AG08395 (cell line): ENCODE measurements at places on chromosomes 11 and 22.
A peak's percentile ranks its signal among the peaks of the same experiment; 100 is the strongest.

- peak; percentile 71 for DNase-seq
These were observed 108.0 kb upstream of the CADM1 start for GRCh38 chr11:115612046-115612730.

GRCh38 chr11:90288212-90288821 is 65.5 kb upstream of the CHORDC1 start:
- DNase-seq = no peak

DNA sequence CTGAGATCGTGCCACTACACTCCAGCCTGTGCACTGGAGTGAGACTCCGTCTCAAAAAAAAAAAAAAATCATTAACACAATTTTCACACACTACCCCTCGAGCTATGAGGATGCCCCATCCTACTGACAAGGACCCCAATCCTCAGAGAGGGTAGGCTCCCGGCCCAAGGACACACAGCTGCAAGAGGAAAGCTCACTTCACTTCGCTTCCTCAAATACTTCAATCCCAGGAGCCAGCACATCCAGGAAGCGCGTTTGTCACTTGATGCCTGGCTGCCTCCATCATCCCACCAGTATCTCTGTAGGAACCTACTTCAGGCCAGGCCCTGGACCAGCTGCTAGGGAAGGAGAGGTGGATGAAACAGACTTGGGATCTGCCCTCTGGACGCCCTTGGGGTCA is 144.0 kb downstream of the CRYBB2 start:
- no peak for DNase-seq

DNA sequence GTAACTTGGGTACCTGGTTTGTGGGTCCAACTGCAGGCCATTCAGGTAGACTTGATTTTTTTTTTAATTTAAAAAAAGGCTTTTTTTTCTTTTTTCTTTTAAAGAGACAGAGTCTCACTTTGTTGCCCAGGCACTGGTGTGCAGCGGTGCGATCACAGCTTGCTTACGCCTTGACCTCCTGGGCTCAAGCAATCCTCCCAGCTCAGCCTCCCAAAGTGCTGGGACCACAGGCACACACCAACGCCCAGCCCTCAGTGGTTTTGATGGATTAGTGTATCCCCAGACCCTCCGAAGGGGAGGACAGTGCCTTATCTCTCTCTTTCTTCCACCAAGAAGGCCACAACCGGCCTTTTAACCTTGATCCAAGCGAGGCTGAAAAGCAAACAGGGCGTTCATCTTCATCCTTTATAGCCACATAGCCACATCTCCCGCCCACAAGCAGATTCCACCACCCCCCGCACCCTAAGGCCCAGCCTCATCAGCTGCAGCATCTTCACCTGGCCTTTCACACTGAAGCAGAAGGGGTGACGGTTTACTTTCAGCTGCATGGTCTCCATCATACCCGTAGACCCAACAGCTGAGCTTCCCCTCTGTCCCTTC is 17.6 kb upstream of the COMT start:
- no peak for DNase-seq

DNA sequence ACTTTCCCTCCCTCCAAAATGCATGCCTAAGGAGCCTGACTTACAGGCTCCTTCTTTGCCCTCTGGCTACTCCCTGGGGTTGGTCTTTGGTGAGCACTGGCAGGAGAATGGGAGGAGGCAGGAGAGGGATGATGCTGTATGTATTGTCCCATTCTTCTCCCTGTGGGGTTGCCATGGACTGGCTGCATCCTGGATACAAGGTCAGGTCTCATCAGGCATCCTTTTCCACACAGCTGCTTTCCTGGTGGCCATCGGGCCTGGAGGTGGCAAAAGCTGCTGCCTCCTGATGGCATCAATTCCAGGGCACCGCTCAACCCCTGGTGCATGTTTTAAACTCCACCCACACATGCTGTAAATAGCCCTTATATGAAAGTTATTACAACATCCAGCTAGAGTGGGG is 257.2 kb downstream of the ETS1 start:
- DNase-seq = no peak

DNA sequence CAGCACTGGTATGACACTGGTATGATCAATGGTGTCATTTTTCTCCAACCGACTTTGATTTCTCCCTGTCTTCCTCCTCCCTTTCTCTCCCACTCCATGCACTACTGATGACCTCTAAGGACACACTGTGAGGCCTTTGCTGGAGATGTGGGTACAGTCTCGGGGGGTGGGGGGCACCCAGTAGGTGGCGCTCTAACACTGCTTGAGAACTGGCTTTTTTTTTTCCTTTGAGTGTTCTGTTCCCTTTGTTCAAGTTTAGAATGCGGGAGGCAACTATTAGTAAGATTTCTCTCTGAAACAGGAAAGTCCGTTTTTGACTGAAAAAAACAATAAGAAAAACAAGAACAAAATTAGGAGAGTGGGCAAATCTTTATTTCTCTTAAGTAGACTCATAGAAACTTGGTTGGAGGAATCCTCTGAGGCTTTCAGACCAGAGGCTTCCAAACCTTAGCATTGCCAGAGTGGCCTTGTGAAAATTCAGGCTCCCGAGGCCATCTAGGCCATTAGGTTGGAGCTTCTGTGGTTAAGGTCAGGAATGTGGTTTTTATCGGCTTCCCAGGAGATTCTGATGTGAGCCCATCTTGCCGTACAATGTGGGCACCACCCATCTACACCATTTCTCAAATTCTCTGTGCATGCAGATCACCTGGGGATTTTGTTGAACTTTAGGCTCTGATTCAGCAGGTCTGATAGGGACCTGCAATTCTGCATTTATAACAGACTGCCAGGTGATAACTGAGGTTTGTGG is 43.2 kb downstream of the PANX1 start:
- DNase-seq = peak; percentile 79

DNA sequence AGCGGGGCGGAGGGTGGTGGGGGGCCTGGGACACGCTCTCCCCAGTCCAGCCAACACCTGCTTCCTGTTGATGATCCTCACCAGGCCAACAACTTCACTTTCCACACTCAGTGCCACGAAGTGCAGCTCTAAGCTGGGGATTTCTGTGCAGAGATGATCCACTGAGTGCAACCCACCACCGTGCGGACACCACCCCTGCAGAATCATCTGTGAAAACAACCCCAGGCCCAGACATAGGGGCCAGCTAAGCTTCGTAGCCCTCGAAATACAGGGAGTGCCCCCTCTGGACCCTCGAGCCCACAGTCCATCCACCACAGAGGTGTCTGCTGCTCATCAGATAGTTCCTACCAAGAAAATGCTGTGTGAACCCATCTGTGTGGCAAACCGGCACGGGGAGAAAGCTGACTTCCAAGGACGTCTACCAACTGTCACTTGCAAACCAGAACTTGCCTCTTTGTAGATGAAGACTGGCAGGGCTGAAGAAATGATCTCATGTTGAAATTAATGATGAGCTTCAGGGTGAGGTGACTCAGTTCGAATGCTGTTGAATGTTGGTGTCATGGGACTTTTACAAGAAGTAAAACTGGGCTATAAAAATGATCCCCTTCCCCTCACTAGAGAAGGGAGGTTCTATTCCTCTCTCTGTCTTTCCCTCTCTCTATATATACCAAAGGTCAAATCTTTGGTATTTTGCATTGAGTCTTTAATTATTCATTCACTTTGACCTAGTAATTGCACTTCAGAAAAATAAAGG is 73.4 kb downstream of the MYEOV start:
- no peak for DNase-seq

- peak; percentile 18 for DNase-seq
These were observed 196.3 kb downstream of the BUD13 start for GRCh38 chr11:116576526-116576925.

GRCh38 chr11:126948563-126948962 is 52.0 kb downstream of the KIRREL3 start:
- DNase-seq = no peak

- no peak for DNase-seq
These were observed 561.9 kb upstream of the ANO5 start for GRCh38 chr11:21630934-21631478.

GRCh38 chr22:39490135-39490798 is 11.8 kb upstream of the MIEF1 start:
- peak; percentile 92 for DNase-seq

DNA sequence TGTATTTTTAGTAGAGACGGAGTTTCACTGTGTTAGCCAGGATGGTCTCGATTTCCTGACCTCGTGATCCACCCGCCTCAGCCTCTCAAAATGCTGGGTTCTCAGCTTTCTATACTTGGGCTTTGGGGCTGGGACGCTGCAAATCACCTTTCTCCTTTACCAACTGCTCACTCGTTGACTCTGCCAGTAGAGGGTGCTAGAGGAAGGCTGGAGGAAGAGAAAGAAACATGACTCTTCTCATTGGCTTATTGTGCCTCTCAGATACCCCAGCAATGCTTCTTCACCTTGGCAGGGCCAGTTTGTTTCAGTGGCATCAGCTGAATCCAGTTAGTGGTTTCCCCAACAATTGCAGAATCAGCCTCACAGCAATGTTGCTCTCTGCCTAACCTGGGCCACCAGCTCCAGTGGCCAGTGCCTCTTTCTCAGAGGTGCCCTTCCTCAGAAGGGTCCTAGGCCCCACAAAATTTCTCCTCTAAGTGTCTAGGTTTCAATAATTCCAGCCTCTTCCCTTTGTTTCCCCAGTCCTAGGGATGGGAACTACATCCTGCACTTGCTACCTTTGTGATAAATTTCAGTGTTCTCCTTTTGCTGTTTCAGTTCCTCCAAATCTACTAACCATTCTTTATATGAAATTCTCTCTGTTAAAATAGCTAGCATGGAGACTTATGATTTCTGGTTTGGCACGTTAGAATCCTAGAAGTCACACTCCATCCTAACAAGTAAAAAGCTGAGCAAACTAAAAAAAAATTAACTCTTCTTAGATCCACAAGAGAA is 71.5 kb upstream of the VSTM5 start:
- DNase-seq = peak; percentile 70

DNA sequence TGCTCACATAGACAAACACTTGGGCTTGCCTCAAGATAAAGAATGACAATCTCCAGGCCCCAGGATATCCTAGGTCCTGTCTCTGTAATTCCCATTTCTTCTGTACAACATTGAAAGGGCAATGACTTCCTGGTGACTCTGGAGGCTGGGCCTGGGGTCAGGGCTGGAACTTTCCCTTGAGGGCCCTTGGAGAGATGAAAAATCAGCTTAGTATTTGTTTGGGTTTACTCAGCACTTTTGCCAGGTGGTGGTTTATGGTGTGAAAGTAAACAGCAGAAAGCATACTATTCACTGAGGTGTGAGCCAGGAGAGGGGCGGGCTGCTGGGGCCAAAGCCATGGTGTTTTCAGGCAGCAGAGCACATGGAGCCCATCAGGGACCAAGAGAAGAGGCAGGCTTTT is 214.7 kb upstream of the NARS2 start:
- DNase-seq = no peak

- DNase-seq = peak; percentile 76
These were observed 3.8 kb downstream of the TIMM8B start for GRCh38 chr11:112082729-112083128.
